ENCODE measurements at places on chromosomes 6 and 20. TPM values are rescaled to one million over a fixed set of nuclear protein-coding genes. Genes with fewer than 3 reads are reported as not detected.
A peak's percentile ranks its signal among the peaks of the same experiment; 100 is the strongest.

CYP24A1 gene
- not detected for total RNA-seq

ENPP5 gene
- total RNA-seq, result 5.3 TPM

OXT gene
- total RNA-seq, result not detected

LPIN3 gene
- 10.3 TPM for total RNA-seq

RALY gene
- total RNA-seq, result 72.5 TPM

SLC17A9 gene
- 5.6 TPM for total RNA-seq

- no peak for DNase-seq
Observed at GRCh38 chr6:10736731-10737130, 10.9 kb upstream of the TMEM14B start.

DNA sequence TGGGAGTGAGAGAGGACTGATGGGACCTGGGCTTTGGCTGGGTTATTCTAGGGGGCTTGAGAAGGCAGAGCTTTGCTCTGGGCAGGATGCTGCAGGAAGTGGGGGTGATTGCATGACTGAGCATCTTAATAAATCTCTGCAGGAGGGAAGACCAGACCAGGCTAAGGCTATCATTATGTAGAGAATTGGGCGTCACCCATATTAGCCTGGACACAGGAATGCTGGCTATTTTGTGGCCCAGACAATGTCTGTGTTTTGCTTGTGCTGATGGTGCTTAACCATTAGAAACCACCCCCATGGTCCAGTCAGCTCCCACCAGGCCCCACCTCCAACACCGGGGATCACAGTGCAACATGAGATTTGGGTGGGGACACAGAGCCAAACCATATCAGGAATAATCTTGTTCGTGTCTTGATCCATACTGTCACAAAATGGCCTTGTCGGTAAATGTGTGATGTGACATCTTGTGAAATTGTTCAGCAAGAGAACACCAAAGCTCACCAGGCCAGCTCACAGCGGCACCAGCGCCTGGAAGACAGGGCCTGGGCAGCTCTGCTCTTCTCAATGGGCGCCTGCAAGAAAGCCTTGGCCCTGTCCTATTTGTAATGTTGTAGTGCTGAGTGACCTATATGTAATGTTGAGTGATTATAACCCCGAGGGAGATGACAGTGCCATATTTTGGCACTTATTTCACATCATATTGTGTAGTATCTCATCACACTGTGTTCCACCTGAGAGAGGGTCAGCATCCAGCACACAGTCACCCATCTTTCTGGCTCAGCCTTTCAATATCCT lies 211.8 kb downstream of the QKI start:
- no peak for DNase-seq

- no peak for DNase-seq
Observed at GRCh38 chr6:41984623-41985022, 43.0 kb upstream of the CCND3 start.

- no peak for DNase-seq
Observed at GRCh38 chr6:128495536-128496333, 24.7 kb downstream of the PTPRK start.

- DNase-seq, result peak; percentile 91
Observed at GRCh38 chr6:37324131-37325033, 29.4 kb upstream of the RNF8 start.

- DNase-seq, result no peak
Observed at GRCh38 chr6:1039191-1039590, 272.7 kb upstream of the FOXQ1 start.

- no peak for DNase-seq
Observed at GRCh38 chr6:85824329-85824728, 181.6 kb upstream of the SYNCRIP start.

DNA sequence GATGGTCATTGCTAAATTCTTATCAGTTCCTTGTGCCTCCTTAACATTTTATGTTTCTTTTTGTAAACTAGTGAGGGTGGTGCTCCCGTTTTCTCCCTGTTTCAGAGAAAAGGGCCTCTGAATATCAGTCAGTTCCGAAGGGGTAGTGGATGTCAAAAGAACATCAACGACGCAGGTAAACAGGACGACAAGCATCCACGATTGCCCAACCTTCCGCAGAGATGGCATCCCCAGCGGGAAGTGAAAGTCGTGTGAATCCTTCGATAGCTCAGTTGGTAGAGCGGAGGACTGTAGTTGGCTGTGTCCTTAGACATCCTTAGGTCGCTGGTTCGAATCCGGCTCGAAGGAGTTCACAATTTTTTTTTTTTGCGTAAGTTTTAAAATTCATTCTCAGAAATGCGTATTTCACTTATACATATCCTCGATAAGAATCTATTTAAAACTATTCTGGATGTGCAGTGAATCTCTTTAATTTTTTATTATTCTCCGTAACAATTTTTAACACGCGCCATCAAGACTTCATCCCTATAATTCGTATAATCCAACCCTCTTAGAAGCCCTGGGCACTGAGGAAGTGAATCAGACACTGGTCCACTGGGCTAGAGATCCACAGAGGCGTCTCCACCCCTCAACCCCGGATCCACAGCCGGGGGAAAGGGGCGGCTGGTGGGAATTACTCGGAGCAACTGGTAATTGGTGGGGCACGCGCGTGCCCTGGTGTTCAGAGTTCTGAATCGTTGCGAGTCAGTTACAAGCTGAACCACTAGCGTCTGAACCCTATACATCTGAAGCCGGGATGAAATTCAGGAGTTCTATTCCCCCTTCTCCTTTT lies 27.9 kb upstream of the ABT1 start:
- peak; percentile 73 for DNase-seq

- no peak for DNase-seq
Observed at GRCh38 chr6:70188202-70188601, 114.7 kb downstream of the COL9A1 start.

GRCh38 chr6:76381612-76382011 lies 309.1 kb upstream of the IMPG1 start:
- DNase-seq, result no peak

DNA sequence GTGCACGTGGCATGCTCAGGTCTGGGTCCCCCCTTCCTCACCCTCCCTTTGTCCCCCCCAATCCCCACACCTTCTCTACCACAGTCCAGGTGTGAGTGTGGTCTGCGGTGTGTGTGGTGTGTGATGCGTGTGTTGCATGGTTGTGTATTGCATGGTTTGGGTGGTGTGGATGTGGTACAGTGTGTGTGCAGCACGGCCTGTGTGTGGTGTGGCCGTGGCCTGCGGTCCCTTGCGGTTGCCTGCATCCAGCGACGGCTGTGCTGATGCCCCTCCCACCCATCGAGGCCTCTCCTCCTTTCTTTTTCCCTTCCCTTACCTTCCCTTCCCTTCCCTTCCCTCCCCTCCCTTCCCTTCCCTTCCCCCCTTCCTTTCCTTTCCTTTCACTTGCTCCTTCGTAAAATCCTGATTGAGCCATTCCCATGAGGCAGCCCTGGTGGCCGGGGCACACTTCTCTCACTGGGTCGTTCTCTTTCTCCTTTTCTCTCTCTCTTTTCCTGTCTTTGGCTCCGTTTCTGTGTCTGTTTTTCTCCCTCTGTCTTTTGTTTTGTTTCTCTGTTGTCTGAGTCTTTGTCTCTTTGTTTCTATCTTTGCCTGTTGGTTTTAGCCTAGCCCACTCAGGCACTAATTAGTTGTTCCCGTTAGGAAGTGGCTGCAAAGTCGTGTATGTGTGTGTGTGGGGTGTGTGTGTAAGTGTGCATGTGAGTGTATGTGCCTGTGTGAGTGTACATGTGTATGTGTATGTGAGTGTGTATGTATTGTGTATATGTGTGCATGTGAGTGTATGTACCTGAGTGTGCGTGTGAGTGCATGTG lies 65.7 kb downstream of the SRC start:
- DNase-seq, result peak; percentile 86

- peak; percentile 76 for DNase-seq
Observed at GRCh38 chr20:63773571-63774241, 34.1 kb downstream of the SLC2A4RG start.

DNA sequence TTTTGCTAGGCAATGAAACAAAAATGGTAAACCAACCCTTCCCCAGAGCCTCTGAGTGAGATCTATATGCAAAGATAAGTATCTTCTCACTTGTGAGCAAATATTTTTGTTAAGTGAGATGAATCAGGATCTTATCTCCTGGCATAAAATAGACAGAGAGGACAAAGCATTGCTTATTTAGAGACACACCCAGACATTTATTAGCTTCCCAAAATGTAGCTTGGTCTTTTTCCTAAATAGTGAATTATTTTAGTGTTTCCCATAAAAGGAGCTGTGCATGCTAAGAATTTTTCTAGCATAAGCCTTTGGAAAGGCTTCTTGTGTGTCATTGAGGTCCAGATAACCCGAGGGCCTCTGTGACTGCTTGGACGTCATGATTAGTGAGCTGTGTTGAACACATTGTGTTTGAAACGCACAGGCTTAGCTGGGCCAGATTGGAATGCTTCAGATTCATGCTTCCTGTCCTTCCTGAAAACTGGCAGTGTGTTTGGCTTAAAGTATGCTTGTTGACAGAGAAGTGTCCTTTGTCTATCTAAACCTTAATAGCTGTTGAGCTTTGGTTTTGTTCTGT lies 16.5 kb downstream of the MTHFD1L start:
- DNase-seq, result peak; percentile 95

- DNase-seq, result no peak
Observed at GRCh38 chr20:59725476-59726280, 121.3 kb downstream of the PHACTR3 start.

GRCh38 chr6:10510592-10511367 lies 10.4 kb upstream of the GCNT2 start:
- no peak for DNase-seq

GRCh38 chr20:56843386-56843785 lies 214.3 kb downstream of the TFAP2C start:
- DNase-seq, result no peak

GRCh38 chr20:58956078-58956477 lies 25.0 kb upstream of the NELFCD start:
- no peak for DNase-seq

DNA sequence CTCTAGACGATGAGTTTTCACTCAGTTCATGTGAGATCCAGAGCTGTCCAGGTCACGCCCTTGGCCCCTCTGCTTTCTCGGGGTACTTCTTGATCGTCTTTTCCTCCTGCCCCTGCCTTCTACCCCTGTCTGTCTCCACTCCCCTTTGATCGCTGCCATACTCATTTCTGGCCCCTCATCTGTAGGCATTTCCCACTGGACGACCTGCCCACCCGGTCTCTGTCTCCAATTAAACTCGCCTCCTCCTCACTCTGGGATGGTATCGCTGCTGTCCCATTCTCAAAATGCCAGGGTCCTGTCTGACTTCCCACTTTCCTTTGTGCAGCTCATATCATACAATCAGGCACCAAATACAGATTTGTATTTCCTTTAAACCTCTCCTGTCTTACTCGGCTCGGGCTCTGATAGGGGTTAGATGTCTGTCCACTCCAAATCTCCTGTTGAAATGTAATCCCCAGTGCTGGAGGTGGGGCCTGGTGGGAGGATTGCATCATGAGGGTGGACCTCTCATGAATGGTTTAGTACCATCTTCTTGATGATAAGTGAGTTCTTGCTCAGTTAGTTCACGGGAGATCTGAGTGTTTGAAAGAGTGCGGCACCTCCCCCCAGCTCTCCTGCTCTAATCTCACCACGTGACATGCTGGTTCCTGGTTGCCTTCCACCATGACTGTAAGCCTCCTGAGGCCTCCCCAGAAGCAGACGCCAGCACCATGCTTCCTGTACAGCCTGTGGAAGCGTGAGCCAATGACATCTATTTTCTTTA lies 3.5 kb upstream of the SYNJ2 start:
- DNase-seq, result no peak

- no peak for DNase-seq
Observed at GRCh38 chr20:3572151-3572550, 91.0 kb downstream of the GFRA4 start.

DNA sequence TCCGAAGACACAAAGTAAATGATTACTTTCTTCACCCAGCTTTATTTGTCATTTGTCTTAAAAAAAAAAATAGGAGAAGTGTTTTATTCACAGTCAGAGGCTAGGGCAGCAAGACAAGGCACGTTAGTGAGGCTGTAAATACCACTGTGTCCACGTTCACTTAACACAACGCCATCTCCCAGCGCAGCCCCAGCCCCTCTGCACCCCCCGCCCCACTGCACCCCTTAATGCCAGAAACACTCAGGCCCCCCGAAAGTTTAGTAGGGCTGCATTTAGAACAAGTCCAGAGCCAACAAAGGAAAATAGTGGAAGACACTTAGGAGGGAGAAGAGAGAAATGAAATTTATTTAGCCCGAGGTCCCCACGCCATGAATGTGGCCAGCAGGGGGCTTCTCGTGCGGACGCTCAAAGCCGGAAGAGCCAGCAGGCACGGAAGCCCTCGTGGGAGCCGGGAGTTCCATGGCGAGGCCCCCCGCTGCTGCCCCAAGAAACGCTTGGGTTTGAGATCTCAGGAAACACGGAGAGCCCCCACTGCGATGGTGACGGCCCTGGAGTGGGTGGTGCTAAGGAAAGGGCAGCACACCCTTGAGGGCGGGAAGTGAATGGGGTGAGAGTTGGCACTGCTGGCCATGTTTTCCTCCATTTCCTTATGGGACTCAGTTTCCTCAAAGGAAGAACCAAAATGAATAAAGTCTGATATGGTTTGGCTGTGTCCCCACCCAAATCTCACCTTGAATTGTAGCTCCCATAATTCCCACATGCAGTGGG lies 50.2 kb downstream of the IYD start:
- DNase-seq, result peak; percentile 93

- no peak for DNase-seq
Observed at GRCh38 chr6:125981571-125982185, 4.7 kb upstream of the TRMT11 start.

DNA sequence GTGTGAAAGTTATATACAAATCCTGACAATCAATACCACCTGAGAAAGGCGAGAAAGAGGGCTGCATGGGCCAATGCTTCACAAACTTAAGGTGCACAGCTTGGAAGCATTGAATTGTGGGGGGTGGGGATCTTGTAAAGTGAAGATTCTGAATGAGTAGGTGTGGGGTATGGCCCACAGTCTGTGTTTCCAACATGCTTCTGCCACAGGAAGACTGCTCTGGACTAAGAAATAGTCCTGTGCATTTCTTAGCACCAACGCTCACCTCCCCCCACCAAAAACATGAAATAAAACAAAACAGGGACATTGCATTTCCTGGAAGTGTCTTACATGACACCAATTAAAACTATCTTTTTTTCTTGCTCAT lies 21.9 kb upstream of the TRAM2 start:
- no peak for DNase-seq

DNA sequence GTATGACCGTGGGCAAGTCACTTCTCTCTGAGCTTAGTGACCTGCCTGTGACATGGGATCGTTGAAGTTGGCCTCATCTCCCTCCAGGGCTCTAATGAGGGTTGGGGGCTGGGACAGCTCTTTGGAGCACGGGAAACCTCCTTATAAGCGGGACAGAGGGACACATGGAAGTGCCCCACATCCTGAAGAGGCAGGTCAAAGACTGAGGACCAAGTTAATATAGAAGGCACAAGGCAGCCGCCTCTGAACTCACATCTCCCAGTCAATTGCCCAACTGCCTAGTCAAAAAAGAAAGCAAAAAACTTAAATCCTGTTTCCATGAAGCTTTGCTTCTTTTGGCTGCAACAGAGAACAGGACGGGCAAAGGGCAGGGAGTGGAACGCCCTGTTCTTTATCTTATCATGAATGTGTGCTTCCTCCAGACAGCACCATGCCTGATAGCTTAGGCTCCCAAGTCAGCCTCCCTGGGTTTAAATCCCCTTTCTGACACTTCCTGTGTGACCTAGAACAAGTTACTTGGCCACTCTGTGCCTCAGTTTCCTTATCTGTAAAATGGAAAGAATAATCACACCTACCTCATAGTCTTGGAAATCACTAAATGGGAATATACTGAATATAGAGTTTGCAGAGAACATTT lies 27.1 kb downstream of the LBP start:
- no peak for DNase-seq

GRCh38 chr6:106339334-106340029 lies 13.9 kb upstream of the ATG5 start:
- no peak for DNase-seq
